ENCODE measurements at places on chromosomes 7 and 10.

DNA sequence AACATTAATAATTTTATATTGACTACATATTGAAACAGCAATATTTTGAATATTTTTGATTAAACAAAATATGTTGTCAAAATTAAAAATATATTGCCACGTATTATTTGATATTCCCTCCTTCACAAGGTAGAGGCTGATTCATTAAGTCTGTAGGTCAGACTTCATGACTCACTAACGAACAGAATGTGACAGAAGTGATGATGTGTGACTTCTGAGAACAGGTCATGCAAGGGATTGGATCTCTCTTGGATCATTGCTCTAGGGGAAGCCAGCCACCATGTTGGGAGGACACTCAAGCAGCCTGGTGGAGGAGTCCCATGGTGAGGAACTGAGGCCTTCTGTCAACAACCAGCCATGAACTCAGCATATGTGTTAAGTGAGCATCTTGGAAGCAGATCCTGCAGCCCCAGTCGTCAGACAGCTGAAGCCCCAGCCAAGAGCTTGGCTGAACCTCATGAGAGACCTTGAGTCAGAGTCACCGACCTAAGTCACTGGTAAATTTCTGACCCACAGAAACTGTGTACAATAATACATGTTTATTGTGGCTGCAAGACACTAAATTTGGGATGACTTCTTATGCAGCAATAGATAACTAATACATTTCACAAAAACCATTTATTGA is 66.6 kb downstream of the HTR5A start:
- no peak for DNase-seq

DNA sequence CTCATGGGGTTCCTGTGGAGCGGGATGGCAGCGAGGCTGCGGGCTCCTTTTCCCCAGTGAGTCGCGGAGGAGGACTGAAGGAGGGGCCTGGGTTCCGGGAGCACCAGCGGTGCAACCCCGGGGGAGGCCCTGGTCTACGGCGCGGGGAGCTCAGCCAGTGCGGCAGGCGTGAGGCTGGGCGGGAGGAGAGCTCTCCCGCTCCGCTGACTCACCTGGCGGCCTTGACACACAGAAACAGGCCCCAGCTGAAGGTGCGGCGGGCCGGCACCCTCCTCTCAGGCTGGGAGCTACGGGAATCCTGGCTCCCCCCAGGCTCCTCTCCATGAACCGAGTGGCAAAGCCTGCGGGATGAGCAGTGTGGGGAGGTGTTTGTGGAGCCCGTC is 6.8 kb upstream of the NOM1 start:
- no peak for DNase-seq

DNA sequence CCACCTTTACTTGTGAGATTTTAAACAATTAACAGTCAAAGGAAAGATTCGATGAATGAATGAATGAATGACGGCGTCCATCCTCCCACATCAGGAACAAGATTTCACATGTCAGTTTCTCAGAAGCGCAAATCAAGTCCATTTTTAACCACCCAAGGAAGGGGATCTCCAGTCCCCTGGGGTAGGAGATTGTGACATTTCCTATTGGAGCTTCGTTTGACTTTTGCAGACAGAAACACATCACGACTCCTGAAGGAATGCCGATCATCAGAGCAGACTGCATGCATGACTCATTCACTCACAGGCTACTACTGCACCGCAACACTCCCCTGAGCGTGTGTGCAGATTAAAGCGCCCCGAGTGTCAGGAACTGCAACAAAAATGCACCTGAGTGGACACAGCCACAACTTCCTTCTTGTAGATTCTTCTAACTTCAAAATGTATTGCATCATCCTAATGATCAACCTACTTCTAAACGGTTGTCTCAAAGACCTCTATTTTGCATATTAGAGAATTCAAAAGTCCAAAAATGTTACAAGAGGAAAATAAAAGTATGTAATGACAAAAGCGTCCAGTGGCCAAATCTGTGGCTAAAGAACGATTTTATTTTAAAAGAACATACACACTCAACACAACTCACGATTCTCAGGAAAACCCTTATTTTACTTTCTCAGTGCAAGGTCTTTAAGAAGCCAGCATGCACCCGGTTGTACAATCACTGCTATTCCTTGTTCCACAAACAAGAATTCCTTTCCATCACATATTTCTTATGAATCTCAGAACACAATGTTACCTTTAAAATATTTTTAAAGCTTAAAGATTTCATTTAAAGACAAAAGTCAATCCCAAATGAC is 172.6 kb downstream of the FAM107B start:
- DNase-seq: peak; percentile 75

DNA sequence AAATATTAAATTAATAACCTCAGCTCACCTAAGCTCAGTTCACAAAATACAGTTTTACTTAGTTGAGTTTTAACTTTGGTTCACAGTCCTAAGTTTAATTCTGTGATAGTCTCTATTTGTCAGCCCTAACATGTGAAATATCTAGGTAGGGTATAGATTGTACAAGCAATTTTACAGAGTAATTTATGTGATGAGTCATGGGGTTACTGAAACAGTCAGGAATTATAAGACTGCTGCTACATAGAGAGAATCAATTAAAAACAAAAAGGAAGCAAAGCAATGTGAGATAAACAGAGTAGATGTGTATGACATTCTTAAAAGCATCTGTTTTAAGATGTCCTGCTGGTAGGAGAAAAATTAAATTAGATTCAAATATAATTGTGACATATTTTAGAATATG is 1018.2 kb upstream of the KCND2 start:
- DNase-seq: no peak

GRCh38 chr7:13628239-13629001 is 361.0 kb downstream of the ETV1 start:
- DNase-seq: no peak

- DNase-seq: no peak
These were observed 569.8 kb downstream of the CALN1 start for GRCh38 chr7:71842381-71842780.

- DNase-seq: no peak
These were observed 45.1 kb upstream of the PRKG1 start for GRCh38 chr10:51029172-51029641.

- peak; percentile 37 for DNase-seq
These were observed 40.1 kb downstream of the IQUB start for GRCh38 chr7:123494193-123494796.

DNA sequence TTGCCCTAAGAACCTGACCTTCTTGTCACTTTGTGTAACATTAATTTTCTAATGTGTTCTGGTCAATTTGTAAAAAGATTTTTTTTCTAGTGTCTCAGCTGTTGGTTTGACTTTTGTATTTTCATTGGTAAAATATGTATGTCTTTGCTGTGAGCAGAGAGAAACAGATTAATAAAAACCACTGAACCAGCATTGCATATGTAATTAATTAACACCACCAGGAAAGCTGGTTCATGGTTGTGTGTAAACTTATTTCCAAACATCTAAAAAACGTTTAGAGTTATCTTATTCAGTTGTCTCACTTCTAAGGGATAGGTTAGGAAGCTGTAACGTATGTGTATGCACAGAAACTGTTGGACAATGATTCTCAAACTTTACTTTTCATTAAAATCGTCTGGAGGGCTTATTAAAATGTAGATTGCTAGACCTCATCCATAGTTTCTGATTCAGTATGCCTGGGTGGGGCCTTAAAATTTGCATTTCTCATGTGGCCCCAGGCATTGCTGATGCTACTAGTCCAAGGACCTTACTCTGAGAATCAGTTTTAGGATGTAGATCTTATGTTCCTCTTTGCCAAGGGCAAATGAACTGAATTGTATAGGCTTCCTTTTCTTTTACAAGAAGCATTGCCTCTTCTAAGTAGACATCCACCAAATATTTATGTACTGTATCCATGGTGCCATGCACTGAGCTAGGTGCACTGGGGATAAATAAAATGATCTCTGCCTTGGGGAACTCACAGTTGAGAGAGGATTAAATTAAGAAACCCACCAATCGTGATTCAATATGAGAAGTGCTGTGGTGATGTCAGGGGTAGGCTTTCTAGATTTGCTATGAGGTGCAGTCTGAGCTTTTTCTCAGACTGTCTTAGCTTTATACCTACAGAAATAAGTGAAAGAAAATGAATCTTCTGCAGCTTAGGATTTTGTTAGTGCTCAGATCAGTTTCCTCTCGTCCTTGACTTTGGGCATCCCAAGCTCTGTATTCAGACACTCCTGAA is 98.7 kb downstream of the AUTS2 start:
- DNase-seq: no peak

DNA sequence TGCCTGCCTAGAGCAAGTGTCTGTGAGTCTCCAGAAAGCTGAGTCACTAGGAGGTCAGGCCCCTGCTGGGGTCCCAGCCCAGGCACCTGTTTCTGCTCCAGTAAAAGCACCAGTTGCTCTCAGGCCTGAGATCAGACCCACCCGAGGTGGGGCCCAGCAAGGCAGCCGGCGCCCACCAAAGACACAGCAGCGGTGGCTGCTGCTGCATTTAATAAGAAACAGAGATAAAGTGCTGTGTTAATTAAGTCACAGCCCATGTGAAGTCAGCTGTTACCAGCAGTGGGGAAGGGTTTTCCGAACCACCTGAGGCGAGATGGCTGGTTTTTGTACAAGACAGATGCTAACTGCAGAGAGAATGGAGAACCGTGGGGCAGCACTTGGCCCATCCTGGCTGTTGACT is 12.1 kb upstream of the LRRC18 start:
- no peak for DNase-seq
